Dermis blood vessel endothelial cell (primary cell): ENCODE measurements at places on chromosomes 2 and 18. TPM values are rescaled to one million over a fixed set of nuclear protein-coding genes. Genes with fewer than 3 reads are reported as not detected.

The C1GALT1C1L gene
- 0.17 and 0.37 TPM in 2 replicates for total RNA-seq

The COL6A3 gene
- total RNA-seq: 6.3 and 14.6 TPM in 2 replicates

The ASB18 gene
- total RNA-seq: under 0.01 TPM in 1 of 2 replicates, not detected in the other

The TLX2 gene
- 0.17 TPM in 1 of 2 replicates, not detected in the other for total RNA-seq

The CAD gene
- total RNA-seq: 33.5 and 69.8 TPM in 2 replicates

The MROH2A gene
- total RNA-seq: not detected in 2 replicates

The ATP6V1C2 gene
- 0.14 and 0.17 TPM in 2 replicates for total RNA-seq

The PROKR1 gene
- total RNA-seq: under 0.01 TPM in 1 of 2 replicates, not detected in the other

The CNTNAP5 gene
- not detected in 2 replicates for total RNA-seq

The DHRS9 gene
- total RNA-seq: 0.19 TPM in 1 of 2 replicates, not detected in the other
